ENCODE measurements at places on chromosomes 12 and 14.

- DNase-seq: no peak
Measured at GRCh38 chr12:120719072-120719471, 6.6 kb upstream of the ACADS start.

- no peak for DNase-seq
Measured at GRCh38 chr14:79419571-79420327, 791.6 kb downstream of the DIO2 start.

- DNase-seq: no peak
Measured at GRCh38 chr12:88866881-88867280, 286.6 kb upstream of the KITLG start.

DNA sequence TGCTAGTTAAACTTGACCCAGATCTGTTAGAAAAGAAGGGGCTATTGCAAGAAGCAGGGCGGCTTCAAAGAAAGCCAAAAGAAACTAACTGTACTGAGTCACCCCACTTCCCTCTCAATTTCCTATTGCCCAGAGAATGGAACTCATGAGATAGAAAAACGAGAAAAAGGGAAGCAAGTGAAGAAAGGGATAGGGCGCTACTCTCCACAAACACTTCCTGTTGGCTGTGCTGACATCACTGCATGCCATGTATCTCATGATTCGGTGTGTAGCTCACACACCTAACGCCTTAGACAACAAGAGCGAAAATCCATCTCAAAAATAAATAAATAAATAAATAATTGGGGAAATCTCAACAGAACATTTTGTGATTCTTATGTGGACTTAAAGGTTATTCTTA is 13.0 kb upstream of the P2RX4 start:
- peak; percentile 14 for DNase-seq

DNA sequence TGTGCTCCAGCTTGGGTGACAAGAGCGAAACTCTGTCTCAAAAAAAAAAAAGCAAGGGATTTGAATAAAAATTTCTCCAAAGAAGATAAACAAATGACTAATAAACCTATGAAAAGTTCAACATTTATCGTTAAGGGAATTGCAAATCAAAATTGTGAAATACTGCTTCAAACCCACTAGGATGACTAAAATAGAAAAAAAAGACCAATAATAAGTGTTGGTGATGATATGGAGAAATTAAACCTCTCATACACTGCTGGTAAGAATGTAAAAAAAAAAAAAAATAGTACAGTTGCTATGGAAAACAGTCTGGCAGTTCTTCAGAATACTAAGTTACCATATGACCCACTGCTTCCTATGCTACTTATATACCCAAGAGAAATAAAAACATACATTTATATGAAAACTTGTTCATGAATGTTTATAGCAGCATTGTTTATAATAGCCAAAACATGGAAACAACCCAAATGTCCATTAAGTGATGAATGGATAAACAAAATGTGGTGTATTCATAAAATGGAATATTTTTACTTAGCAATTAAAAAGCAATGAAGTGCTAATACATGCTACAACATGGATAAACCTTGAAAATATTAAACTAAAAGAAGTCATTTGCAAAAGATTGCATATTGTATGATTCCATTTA is 39.4 kb upstream of the TMPRSS12 start:
- DNase-seq: no peak

- DNase-seq: no peak
Measured at GRCh38 chr14:74237441-74237840, 1.8 kb upstream of the VSX2 start.

- no peak for DNase-seq
Measured at GRCh38 chr12:52258335-52258901, 16.0 kb upstream of the KRT86 start.

GRCh38 chr12:26939192-26939832 is 1.0 kb downstream of the FGFR1OP2 start:
- DNase-seq: no peak

GRCh38 chr12:26530461-26530860 is 302.5 kb downstream of the ITPR2 start:
- DNase-seq: no peak

DNA sequence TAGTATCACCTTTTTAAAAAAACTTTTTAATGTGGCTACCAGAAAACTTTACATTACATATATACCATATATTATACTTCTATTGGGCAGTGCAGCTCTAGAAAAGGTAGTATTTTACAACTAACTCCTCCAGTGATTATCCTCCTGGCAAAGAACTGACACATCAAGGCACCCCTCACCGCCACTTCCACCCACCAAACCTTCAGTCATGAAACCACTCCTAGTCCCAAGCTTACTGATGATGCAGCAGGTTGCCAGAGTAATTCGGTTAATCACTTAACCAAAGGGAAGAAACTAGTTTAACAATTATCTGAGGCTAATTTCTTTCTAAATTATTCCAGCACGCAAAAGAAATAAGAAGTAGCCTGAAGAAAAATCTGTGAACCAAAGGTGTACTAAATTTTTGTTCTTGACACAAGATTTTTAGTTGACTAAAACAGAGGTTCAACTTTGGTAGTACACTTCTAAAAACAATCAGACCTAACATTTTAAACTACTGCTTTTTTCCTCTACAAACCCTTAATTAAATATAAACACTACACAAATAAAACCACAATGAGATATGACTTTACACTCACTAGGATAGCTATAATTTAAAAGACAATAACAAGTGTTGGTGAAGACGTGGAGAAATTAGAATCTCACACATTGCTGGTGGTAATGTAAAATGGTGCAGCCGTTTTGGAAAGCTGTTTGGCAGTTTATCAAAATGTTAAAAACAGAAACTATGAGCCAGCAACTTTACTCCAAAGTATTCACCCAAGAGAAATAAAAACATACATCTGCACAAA is 16.7 kb downstream of the SPPL3 start:
- peak; percentile 31 for DNase-seq

GRCh38 chr12:69595689-69596088 is 10.4 kb downstream of the CCT2 start:
- no peak for DNase-seq

GRCh38 chr14:100313464-100314230 is 7.4 kb upstream of the SLC25A29 start:
- DNase-seq: no peak

GRCh38 chr14:58832095-58832521 is 194.3 kb downstream of the DACT1 start:
- DNase-seq: no peak

DNA sequence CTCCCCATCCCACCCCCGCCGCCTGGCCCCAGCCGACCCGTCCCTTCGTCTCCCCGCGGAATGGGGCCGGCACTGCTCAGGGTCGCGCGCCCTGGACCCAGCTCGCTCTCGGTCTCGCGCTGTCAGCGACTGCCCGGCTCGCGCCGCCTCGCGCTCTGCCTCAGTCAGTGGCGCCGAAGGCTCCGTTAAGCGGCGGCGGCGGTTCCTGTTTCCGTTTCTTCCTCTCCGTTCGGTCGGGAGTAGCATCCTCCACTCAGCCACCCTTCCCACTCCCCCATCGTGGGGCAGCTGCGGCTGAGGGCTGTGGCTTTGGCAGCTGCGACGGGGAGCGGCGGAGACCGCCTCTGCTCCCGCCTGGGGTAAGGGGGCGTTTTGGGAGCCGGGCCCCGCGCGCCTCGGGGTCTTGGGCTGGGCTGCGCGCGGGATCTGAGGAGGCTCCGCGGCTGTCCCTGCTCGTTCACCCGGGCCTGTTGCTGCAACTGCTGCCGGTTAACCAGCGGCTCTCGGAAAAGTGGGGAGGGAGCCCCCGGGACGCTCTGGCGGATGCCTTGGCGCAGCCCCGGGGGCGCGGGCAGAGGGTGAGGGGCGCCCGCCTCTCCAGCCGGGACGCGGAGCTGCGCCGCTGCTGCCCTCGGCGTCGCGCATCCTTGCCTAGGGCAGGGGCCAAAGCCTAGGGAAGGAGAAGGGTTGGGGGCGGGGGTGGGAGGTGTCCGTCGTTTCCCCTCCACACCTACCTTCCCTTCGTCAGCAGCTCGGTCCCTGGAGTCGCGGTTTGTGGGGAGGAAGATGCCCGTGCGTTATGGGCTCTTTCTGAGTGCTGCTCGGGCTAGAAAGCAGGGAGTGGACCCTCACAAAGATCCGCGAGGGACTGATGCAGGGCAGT is 567 bp downstream of the FUT8 start:
- peak; percentile 26 for DNase-seq

DNA sequence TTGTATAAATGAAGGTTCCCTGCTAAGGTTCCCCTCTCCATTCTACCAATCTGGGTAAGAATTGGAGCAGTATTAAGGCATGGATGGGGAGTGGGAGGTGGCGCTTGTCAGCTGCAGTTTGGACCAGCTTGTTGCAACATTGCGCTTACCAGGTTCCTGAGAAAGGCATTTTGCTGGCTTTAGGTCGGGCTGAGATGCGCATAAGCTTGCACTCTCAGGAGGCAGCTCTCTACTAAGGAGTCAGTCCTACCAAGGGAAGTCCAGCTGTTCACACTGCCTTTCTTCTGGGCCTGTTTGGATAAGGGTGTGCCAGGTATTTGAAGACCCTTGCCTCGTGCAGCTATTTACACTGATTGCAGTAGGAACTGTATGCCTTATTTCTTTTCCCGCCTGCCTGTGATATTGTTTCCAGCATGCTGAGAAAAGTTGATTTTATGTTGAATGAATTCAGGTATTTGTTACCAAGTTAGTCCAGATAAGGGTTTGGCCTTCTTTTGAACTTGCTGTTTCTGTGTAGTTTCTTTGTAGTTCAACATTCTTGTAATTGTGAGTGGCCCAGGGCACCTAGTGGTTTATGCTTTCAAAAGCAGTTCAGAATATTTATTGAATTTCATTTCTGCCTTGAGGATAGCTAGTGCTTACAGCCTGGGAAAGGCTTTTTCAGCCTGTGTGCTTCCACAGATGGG is 2.6 kb downstream of the MLEC start:
- no peak for DNase-seq

- DNase-seq: no peak
Measured at GRCh38 chr12:45458238-45458637, 242.3 kb downstream of the ANO6 start.

DNA sequence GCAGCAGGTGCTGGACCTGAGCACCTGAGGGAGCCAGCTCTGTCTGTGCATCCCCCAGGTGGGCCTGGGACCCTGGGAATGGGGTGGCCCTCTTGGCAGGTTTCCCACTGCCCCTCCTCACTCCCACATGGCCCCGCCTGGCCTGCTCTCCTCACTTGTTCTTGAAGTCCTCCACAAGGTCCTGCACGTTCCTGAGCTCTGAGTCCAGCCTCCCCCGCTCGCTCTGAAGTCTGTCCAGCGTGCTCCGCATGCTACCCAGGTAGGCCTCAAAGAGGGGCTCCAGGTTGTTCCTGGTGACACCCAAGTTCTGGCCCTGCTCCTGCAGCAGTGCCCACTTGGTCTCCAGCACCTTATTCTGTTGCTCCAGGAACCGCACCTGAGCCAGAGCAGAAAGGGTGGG is 2.9 kb downstream of the KRT79 start:
- DNase-seq: no peak

GRCh38 chr14:105492031-105492970 is 1.3 kb downstream of the TEDC1 start:
- DNase-seq: no peak

GRCh38 chr14:99462210-99462609 is 18.4 kb downstream of the SETD3 start:
- DNase-seq: no peak

- DNase-seq: no peak
Measured at GRCh38 chr12:129552996-129553750, 350.7 kb downstream of the TMEM132D start.

- DNase-seq: no peak
Measured at GRCh38 chr14:71780075-71780474, 152.2 kb upstream of the RGS6 start.

GRCh38 chr14:54857830-54858269 is 44.8 kb downstream of the GCH1 start:
- no peak for DNase-seq

DNA sequence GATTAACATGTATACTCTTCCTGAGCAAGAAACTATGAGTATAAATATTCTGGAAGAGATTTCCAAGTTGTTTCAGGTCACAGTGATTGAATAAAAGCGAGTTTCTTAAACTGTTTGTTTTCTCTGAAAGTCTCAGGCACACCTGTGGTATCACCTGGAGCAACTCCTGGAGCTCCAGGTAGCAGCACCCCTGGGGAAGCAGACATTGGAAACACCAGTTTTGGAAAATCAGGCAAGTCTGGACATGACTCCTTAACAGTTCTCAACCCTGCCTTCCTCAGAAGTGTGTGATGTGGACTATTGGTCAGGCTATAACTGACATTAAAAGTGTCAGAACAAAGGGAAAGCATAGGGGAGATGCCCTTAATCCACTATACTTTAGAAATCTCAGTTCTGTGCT is 217.6 kb upstream of the CNTN1 start:
- no peak for DNase-seq

DNA sequence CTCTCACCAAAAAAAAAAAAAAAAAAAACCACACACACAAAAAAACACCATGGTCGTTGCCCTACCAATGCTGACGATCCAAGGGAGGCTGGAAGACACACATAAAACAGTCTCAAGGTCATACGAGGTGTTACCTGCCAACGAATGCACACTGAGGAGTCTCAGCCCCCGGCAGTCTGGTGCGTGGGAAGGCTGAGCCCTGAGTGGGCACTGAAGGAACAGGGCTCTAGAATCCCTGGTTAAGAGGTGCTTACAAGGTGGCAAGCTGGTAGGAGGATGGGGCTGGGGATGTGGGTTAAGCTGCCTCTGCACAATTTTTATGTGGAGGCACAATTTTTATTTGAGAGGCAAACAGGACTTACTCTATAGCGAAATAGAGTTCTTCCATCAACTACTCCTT is 7.9 kb downstream of the LTBP2 start:
- DNase-seq: no peak

- no peak for DNase-seq
Measured at GRCh38 chr12:24255920-24256665, 306.6 kb upstream of the SOX5 start.

- no peak for DNase-seq
Measured at GRCh38 chr14:24952851-24953666, 96.9 kb downstream of the STXBP6 start.

DNA sequence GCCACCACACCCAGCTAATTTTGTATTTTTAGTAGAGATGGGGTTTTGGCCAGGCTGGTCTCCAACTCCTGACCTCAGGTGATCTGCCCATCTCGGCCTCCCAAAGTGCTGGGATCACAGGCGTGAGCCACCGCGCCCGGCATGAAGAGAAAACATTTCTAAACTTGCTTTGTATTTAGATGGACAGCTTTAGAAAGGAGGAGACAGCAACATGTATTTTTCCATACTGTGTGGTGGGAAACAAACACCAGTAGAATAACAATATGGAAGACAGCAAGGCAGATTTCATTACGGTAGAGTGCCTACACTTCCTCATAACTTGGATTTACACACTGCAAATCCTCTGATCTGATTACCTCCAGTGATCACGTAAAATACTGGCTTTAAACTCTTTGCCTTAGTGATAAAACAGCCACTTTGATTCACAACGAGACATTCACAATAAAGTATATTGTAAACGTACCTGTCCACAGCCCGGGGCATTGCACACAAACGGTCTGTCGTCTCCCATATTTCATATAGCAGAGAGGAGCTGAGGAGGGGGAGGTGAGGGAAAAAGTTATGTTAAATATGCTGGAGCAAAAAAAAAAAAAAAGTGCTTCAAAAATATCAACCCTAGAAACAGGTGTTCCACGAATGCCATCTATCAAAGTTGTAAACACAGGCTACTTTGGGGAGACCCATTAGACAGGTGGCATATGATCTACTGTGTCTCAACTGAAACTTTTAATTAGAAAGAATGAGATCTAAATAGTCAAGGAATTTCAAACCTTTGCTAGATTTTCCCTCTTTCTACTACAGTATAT is 25.5 kb downstream of the ATF7 start:
- DNase-seq: no peak

GRCh38 chr12:57836442-57837375 is 9.8 kb downstream of the CTDSP2 start:
- peak; percentile 61 for DNase-seq
